ENCODE measurements at places on chromosomes 13 and 19.
A peak's percentile ranks its signal among the peaks of the same experiment; 100 is the strongest.

DNA sequence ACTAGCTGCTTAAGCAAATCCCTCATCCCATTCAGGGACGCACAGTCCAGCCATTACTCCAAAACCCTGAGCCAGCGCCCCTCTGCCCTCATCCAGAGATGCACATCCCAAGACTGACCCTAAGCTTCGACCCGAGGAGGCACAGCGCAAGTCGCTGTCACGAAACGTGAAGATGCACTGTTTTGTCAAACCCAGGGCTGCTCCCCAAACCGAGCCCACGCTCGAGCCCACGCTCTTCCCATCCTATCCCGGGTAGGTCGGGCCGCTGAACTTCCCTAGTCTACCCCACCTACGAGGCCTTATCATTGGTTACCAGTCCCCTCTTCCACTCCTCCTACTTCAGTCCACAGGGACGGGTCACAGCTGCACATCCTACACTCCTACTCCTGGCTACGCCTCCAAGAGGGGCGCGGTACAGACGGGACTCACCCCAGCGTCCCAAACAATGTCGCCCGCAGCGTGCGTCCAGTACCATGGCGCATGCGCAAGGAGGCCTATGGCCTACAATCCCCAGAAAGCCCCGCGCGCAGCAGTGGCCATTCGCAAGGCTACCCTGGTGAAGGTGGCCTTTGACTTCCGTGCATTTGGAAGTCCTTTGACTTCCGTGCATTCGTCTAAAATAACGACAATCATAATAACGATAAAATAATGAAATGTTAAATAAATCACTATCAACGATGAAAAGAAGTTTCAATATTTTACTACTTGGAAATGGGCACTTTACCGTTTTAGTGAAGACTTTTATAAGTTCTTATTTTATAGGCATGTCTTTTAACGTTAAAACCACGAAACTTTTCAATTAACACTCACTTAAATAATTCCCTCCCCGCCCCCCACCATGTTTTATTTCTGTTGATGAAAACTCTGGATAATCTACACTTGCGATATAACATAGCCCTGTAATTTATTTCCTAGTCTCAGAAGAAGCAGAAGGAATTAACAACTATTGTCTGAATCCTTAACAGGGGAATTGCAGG lies at the start of gene ZNF285:
ZNF285 (minus strand) TSS at position 470 of the 977 bp plus-strand sequence. CDS start 4,395 bp downstream, outside the sequence.
- DNase-seq: no peak

DNA sequence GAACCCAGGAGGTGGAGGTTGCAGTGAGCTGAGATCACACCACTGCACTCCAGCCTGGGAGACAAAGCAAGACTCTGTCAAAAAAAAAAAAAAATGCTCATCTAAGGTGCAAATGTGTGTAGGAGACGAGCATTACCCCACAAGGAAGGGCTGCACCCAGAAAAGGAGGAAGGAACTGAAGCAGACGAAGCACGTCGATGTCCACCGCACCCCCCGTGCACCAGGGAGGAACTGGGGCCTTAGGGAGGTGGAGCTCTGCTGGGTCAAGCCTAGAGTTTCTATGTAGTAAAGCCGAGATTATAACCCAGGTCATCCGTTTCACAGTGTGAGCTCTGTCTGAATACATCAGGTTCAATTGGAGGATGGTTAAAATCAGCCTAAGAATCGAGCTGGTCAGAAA lies 1.1 kb downstream of the VSTM1 start:
- no peak for DNase-seq

GRCh38 chr19:18437491-18438330 lies at the start of gene ISYNA1:
ISYNA1 (minus strand) TSS chr19:18438133; CDS start chr19:18437979, 154 bp downstream.
- peak; percentile 47 for DNase-seq

- DNase-seq: peak; percentile 64
Measured at GRCh38 chr19:19342086-19343015, 21.7 kb downstream of the MAU2 start.

- DNase-seq: no peak
Measured at GRCh38 chr13:34358811-34359513, 541.0 kb downstream of the RFC3 start.

DNA sequence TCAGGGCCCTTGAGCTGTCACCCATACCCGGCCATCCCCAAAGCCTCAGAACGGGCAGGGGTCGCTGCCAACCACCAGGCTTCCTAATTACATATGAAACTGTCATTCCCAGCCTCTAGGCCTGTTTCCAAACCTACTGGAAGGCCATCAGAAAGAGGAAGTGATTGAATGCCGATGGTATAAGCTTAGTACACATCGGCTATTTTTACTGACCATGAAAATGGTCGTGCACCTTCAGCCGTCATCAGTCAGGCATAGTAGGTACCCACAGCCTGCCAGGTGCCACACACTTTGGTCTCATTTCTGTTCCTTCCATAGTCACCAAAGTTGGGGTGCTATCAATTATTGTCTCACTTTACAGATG lies 10.2 kb downstream of the KRI1 start:
- no peak for DNase-seq

GRCh38 chr19:6579450-6580178 lies 11.3 kb downstream of the CD70 start:
- no peak for DNase-seq
